ENCODE measurements at places on chromosomes 4 and X.
A peak's percentile ranks its signal among the peaks of the same experiment; 100 is the strongest.

GRCh38 chrX:13470685-13470977 lies 98.8 kb upstream of the EGFL6 start:
- no peak for DNase-seq

GRCh38 chr4:7381221-7381889 lies 53.4 kb downstream of the PSAPL1 start:
- DNase-seq: no peak

- no peak for DNase-seq
These were observed 40.5 kb downstream of the GRID2 start for GRCh38 chr4:92344216-92344615.

DNA sequence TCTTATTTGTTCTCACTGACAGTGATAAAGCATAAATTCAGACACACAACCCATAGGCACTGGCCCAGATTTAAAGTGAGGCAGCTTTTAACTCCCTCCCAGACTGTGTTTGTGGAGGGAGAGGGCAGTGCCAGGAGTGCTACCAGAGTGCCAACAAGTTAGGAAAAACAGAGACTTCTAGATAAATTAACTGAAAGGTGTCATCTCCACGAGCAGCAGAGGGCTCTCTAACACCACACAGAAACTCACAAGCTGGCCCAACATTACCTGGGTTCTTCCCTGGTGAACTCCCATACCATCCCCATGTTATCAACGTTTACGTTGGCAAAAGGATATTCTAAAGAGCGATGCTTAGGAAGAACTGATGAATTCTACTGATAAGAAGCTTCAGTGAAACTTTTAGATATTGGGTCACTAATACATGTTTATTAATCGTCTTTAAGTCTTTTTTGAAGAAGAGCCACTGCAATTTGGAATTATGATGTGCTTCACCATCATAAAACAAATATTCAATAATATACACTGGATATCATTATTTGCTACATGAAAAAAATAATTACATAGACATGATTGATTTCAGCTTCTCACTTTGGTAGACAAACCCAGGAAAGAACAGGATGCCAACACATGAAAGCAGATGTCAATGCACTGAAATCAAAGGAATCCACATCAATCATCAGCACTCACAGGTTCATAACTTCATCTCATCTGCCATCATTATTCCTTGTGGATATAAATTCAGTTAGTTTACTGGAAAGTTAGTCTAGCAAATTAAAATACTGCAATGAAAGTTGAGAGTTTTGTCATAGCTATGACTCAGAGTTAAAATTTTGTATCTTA lies 121.2 kb upstream of the NAP1L5 start:
- peak; percentile 35 for DNase-seq

- no peak for DNase-seq
These were observed 71.4 kb downstream of the GBA3 start for GRCh38 chr4:22764183-22764582.

DNA sequence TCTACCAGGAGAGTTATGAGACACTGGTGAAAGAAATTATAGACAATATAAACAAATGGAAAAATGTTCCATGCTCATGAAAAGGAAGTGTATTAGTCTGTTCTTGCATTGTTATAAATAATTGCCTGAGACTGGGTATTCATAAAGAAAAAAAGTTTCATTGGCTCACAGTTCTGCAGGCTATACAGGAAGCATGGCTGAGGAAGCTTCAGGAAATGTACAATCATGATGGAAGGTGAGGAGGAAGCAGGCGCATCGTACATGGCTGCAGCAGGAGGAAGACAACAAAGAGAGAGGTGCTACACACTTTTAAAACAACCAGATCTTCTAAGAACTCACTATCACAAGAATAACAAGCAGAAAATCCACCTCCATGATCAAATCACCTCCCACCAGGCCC lies 184.3 kb downstream of the NPNT start:
- no peak for DNase-seq

GRCh38 chrX:48960291-48960690 lies 2.9 kb upstream of the OTUD5 start:
- DNase-seq: no peak

- no peak for DNase-seq
These were observed 266.3 kb downstream of the PDGFC start for GRCh38 chr4:156705311-156705710.

GRCh38 chr4:165524532-165525190 lies 145.9 kb downstream of the CPE start:
- no peak for DNase-seq

- DNase-seq: no peak
These were observed 39.3 kb downstream of the RNF212 start for GRCh38 chr4:1074077-1074476.

GRCh38 chr4:57097711-57098110 lies 12.5 kb downstream of the IGFBP7 start:
- DNase-seq: no peak

GRCh38 chrX:30652527-30653414 lies 452 bp upstream of the GK start:
- peak; percentile 95 for DNase-seq

- DNase-seq: no peak
These were observed 91.9 kb downstream of the TENT5D start for GRCh38 chrX:80511969-80512760.

DNA sequence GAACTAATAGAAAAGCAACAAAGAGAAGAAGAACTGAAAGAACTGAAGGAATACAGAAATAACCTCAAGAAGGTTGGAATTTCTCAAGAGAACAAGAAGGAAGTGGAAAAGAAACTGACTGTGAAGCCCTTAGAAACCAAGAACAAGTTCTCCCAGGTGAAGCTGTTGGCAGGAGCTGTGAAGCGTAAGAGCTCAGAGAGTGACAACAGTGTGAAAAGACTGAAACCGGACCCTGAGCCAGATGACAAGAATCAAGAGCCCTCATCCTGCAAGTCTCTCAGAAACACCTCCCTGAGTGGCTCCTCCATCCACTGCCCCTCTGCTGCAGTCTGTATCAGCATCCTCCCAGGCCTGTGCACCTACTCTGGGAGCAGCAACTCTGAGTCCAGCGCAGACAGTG lies 8.4 kb upstream of the FHDC1 start:
- no peak for DNase-seq

DNA sequence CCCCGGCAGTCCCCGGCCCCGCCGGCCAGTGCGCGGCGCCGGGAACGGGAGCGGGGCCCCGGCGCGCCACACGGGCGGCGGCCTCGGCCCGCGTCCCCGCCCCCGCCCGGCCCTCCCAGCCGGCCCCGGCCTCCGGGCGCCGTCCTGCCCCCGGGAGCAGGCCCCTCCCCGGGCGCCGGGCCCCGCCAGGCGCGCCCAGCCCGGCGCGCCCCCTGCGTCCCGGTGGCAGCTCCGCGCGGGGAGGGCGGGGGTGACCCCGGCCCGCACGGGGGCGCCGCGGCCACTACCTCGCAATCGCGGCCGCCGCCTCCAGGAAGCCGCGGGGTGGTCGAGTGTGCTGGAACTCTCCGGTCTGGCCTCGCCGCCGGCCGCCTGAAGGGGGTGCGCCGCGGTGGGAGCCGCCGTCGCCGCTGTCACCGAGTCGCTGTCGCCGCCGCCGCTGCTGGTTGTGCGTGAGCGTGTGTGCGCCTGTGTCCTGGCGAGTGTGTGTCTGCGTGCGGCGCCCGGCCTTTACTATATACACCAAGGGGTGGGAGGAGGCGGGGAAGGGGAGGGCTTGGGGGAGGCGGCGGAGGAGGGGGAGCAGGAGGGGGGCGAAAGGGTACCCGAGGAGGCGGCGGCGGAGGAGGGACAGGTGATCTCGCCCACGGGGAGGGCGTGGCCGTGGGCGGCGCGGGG lies at the start of gene RAI2:
Gene RAI2 (minus strand): TSS at position 488 of the 678 bp plus-strand sequence. CDS start 59,288 bp downstream, outside the sequence.
- DNase-seq: peak; percentile 42

Data from left cardiac atrium (tissue), 4 donors.